ENCODE measurements at places on chromosomes 3 and 15. TPM values are rescaled to one million over a fixed set of nuclear protein-coding genes. Genes with fewer than 3 reads are reported as not detected.

The TIGIT gene
- total RNA-seq: not detected

DNA sequence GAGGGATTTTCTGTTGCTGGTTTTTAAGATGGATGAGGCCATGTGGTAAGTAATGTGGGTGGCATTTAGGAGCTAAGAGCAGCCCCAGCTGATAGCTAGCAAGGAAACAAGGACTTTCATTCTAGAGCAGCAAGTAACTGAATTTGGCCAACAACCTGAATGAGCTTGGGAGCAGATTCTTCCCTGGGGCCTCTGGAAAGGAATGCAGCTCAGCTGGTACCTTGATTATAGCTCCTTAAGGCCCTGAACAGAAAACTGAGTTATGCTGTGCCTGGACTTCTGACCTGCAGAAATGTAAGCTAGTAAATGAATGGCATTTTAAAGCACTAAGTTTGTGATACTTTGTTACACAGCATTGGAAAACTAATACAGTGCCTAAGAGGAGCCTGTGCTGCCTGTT lies 565.5 kb downstream of the PDCD6IP start:
- no peak overlapping the region for H3K4me3 ChIP-seq
- DNase-seq: no peak
- H3K27ac ChIP-seq: no peak overlapping the region
- H3K36me3 ChIP-seq: no peaks in the 10 kb centered on the region

The SLC30A4 gene
- total RNA-seq: 2.5 TPM

- DNase-seq: peak; percentile 76
- H3K4me3 ChIP-seq: peak overlapping the region; percentile 31
- peaks cover 39% of the 10 kb centered on the region for H3K4me1 ChIP-seq
- no peaks in the 10 kb centered on the region for H3K36me3 ChIP-seq
Measured at GRCh38 chr3:13016083-13016720, 57.0 kb downstream of the IQSEC1 start.

DNA sequence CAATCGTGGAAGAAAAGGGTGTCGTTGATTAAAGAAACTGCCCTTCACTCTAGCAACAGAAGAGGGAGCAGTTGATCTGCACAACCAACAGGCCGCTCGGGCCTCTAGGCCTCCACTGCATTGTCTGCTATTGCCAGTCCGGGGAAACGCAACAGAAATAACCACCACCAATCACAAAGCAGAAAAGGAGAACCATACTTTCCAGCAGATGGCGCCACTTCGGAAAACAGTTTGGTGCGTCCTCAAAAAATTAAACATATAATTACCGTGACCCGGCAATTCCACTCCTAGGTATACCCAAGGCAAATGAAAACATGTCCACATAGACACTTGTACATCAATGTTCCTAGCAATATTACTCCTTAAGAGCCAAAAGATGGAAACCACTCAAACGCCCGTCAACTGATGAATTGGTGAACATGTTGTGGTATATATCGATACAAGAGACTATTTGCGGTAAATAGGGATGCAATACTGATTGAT lies 154.1 kb downstream of the TJP1 start:
- peak; percentile 73 for DNase-seq
- H3K27me3 ChIP-seq: peaks cover 3% of the 10 kb centered on the region
- H3K4me1 ChIP-seq: no peaks in the 10 kb centered on the region
- no peaks in the 10 kb centered on the region for H3K36me3 ChIP-seq
- no peak overlapping the region for H3K27ac ChIP-seq
- no peak overlapping the region for H3K4me3 ChIP-seq

- no peak overlapping the region for H3K27ac ChIP-seq
- no peaks in the 10 kb centered on the region for H3K27me3 ChIP-seq
- peaks cover 99% of the 10 kb centered on the region for H3K36me3 ChIP-seq
- H3K4me3 ChIP-seq: no peak overlapping the region
- DNase-seq: no peak
- H3K4me1 ChIP-seq: no peaks in the 10 kb centered on the region
Measured at GRCh38 chr3:196931828-196932587, 10.3 kb downstream of the NCBP2 start.

The LMAN1L gene
- total RNA-seq: 10.0 TPM

DNA sequence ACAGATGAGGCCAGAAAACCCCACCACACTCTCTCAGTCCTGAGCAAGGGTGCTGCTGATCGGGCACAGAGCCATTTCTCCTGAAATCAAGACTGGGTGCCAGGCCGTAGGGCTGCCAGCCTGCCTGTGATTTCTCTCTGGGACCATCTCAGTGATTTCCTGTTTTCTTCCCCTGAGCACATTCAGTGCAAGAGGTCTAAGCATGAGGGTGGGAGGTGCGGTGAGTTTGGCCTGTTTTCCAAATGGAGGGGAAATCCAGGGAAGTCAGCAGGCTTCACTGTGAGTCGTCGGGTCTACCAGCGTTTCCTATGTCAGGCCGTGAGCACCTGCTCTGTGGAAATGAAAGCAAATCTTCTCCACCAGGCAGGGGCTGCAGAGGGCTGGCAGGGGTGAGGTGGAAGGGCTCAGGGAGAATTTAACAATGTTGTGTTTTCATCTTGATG lies 82.3 kb downstream of the ST6GAL1 start:
- H3K27ac ChIP-seq: peak overlapping the region; percentile 85
- H3K4me3 ChIP-seq: no peak overlapping the region
- DNase-seq: peak; percentile 44
- peaks cover 67% of the 10 kb centered on the region for H3K4me1 ChIP-seq
- no peaks in the 10 kb centered on the region for H3K36me3 ChIP-seq

DNA sequence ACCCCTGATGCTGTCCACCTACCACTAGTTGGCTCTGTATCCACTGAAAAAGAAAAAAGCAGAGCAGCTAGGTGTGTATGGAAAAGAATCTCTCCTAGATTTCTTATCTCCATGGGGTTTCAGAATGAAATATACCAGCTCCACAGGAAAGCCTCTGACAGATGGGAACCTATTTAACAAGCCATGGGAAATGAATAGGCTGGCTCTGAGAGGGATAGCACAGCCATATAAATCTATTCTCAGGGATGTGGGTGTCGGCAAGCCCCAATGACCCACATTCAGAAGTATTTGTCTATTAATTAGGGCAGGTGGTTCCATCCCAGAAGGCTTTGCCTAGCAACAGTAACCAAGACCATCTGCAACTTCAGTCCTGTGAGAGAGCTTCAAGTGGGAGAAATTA lies 694.1 kb downstream of the AGBL1 start:
- no peaks in the 10 kb centered on the region for H3K4me1 ChIP-seq
- DNase-seq: no peak
- H3K4me3 ChIP-seq: no peak overlapping the region
- H3K27ac ChIP-seq: no peak overlapping the region

The CCPG1 gene
- total RNA-seq: 62.2 TPM

All from heart left ventricle (tissue), 16 donors.